H9 (cell line): ENCODE measurements at places on chromosomes 4 and X. TPM values are rescaled to one million over a fixed set of nuclear protein-coding genes. Genes with fewer than 3 reads are reported as not detected.

- no peaks in the 10 kb centered on the region for H3K27me3 ChIP-seq
- no peak for DNase-seq
- H3K27ac ChIP-seq, result no peak overlapping the region
- H3K36me3 ChIP-seq, result no peaks in the 10 kb centered on the region; the same call in 2 of the 3 replicates
Observed at GRCh38 chr4:83316459-83317165, 18.0 kb downstream of the HPSE start.

DNA sequence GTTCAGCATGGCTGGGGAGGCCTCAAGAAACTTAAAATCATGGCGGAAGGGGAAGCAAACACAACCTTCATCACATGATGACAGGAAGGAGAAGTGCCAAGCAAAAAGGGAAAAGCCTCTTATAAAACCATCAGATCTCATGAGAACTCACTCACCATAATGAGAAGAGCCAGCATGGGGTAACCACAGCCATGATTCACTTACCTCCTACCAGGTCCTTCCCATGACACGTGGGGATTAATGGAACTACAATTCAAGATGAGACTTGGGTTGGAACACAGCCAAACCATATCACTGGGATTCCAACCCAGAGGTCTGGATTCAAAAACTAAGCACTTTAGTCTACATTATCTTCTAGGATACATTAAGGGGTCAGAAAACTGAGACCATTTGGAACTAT, 609.6 kb upstream of the SPANXN1 start:
- no peak for DNase-seq
- H3K27me3 ChIP-seq, result no peaks in the 10 kb centered on the region
- H3K36me3 ChIP-seq, result peaks cover 7% of the 10 kb centered on the region; the same call in 2 of the 3 replicates
- no peak overlapping the region for H3K4me3 ChIP-seq
- H3K27ac ChIP-seq, result no peak overlapping the region
- no peaks in the 10 kb centered on the region for H3K4me1 ChIP-seq

- no peaks in the 10 kb centered on the region for H3K4me1 ChIP-seq
- no peaks in the 10 kb centered on the region for H3K36me3 ChIP-seq
- H3K4me3 ChIP-seq, result no peak overlapping the region
- peaks cover 6% of the 10 kb centered on the region; the same call in 1 of the 2 replicates for H3K27me3 ChIP-seq
Observed at GRCh38 chr4:6464842-6465588, 7.4 kb downstream of the PPP2R2C start.

DNA sequence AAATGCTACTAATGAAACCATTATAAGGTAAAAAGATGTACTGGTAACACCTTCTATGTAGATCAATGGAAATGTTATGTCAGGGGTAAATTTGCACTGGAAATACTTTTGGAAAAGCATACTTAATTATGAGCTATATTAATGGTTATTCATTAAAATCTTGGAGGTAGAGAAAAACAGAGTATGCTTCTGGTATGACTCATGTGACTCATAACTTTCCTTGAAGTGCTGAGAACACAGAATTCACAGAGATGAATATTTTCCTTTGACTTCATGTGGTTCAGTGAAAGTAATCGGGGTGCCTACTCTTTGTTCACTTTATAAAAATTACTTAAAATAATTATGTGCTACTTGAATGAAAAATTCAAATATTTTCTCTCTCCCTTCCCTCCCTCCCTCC, 254.2 kb downstream of the KCTD8 start:
- H3K27me3 ChIP-seq, result no peaks in the 10 kb centered on the region
- H3K4me3 ChIP-seq, result no peak overlapping the region
- H3K27ac ChIP-seq, result no peak overlapping the region
- DNase-seq, result no peak
- no peaks in the 10 kb centered on the region for H3K4me1 ChIP-seq

The APLN gene
- total RNA-seq, result 0.18 and 0.24 TPM in 2 replicates

DNA sequence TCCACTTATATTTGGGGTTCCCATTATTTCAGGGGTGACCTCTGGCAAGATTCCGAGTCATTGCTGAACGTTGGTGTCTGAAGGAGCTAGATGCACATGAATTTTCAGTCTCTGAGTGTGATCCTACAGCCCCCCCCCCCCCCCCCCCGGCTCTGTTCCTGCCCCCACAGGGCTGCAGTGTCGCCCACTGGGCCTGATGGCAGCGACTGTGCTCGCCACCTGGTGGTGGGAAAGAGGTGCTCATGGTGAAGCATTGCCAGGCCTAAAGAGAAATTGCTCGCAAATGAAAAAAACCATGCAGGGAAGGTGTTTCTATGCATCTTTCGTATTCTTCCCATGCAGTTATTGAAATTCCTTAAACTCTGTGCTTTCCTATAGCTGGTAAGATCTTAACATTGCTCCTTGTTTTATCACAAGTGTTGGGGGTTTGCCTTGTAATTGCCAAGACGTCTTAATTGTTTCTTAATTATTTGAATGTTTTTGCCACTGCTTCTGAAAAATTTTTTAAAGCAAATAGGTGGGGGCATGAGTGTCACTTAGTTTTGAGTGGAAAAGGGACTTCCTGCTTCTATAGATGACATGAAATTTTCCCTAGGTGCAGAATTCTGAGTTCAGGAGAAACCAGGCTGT, 63.2 kb downstream of the CLDN22 start:
- H3K27ac ChIP-seq, result no peak overlapping the region
- H3K27me3 ChIP-seq, result no peaks in the 10 kb centered on the region
- 0 out of 2 replicates have a peak, but pooled peaks cover 4% of the 10 kb centered on the region for H3K4me1 ChIP-seq

DNA sequence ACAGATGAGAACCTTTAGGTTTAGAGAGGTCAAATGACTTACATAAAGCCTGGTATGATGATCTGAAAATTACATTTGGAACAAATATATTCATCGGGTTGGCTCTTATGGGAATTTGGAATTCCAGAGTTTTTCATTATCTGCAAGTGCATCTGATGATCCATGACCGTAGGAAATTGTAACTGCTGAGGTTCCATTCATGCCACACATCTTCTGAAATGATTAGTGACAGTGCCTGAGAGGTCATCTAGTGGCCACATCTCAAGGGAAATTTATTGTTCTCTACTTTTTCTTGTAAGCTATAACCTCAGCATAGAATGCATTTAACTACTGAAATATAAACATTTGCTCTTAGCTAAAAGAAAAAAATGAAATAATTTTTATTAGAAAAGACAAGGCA, 105.8 kb upstream of the NWD2 start:
- H3K4me1 ChIP-seq, result no peaks in the 10 kb centered on the region
- no peak overlapping the region for H3K27ac ChIP-seq
- H3K4me3 ChIP-seq, result no peak overlapping the region
- no peak for DNase-seq
- H3K27me3 ChIP-seq, result no peaks in the 10 kb centered on the region

DNA sequence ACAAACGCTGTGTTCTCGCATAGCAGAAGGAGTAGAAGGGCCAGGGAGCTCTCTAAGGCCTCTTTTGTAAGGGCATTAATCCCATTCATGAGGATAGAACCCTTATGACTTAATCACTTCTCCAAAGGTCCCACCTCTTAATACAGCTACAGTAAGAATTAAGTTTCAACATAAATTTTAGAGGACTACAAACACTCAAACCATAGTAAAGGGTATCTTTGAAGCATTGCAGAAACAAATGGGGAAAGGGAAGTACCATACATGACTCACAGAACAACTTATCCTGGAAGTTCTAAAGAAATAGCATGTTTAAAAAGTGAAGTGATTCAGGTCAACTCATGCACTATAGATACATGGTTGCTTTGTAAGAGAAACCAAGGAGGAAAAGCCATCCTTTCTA, 680.8 kb downstream of the RPA4 start:
- no peak for DNase-seq
- peaks cover 3% of the 10 kb centered on the region; the same call in 1 of the 2 replicates for H3K4me1 ChIP-seq
- no peak overlapping the region for H3K4me3 ChIP-seq

The HSFX1 gene
- 0.50 and 0.55 TPM in 2 replicates for total RNA-seq

GRCh38 chr4:3530663-3531254, 1.5 kb downstream of the LRPAP1 start:
- no peaks in the 10 kb centered on the region for H3K4me1 ChIP-seq
- H3K4me3 ChIP-seq, result peak overlapping the region; percentile 99
- DNase-seq, result peak; percentile 25
- no peaks in the 10 kb centered on the region; the same call in 1 of the 2 replicates for H3K27me3 ChIP-seq
- H3K27ac ChIP-seq, result no peak overlapping the region

DNA sequence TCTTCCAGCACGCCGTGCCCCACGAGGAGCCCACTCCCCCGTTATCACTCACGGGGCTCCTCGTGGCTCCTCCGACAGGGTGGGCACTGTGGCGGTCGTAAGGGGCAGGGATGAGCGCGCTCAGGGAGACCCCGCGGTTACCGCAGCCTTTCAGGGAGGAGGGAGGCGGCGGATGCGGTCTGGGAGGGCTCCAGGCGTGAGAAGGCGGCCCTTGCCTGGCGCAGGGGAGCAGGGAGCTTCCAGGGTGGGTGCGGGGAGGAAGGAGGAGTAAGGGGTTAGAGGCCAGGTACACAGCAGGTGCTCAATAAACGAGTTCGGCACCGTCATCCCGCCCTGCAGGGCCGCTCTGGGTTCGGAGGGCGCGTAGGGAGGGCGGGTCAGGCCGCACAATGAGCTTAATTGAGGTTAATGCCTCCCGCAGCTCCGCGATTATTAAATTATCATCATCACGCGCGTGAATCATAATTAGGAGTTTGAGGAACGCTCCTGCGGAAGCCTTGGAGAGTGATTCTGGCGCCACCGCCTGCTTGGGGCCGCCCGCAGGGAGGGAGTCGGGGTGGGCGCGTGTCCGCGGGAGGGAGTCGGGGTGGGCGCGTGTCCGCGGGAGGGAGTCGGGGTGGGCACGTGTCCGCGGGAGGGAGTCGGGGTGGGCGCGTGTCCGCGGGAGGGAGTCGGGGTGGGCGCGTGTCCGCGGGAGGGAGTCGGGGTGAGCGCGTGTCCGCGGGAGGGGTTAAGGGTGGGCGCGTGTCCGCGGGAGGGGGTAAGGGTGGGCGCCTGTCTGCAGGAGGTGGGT, 7.6 kb upstream of the NKX1-1 start:
- no peaks in the 10 kb centered on the region for H3K36me3 ChIP-seq
- H3K27ac ChIP-seq, result no peak overlapping the region
- H3K4me3 ChIP-seq, result no peak overlapping the region
- H3K4me1 ChIP-seq, result no peaks in the 10 kb centered on the region
- H3K27me3 ChIP-seq, result peaks cover 24% of the 10 kb centered on the region; the same call in 1 of the 2 replicates
- peak; percentile 27 for DNase-seq

DNA sequence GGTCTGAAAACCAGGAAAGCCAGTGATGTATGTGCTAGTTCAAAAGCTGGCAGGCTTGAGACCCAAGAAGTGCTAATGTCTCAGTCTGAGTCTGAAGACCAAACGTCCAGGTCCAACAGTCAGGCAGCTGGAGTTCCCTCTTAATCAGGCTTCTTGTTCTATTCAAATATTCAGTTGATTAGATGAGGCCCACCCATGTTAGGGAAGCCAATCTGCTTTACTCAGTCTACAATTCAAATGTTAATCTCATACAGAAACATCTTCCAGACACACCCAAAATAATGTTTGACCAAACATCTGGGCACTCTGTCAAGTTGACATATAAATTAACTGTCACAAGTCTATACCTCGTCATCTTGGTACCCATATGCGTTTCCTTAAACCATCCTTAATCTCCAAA, 72.4 kb upstream of the IL2 start:
- H3K27me3 ChIP-seq, result no peaks in the 10 kb centered on the region
- no peaks in the 10 kb centered on the region for H3K36me3 ChIP-seq
- DNase-seq, result no peak
- H3K27ac ChIP-seq, result no peak overlapping the region

DNA sequence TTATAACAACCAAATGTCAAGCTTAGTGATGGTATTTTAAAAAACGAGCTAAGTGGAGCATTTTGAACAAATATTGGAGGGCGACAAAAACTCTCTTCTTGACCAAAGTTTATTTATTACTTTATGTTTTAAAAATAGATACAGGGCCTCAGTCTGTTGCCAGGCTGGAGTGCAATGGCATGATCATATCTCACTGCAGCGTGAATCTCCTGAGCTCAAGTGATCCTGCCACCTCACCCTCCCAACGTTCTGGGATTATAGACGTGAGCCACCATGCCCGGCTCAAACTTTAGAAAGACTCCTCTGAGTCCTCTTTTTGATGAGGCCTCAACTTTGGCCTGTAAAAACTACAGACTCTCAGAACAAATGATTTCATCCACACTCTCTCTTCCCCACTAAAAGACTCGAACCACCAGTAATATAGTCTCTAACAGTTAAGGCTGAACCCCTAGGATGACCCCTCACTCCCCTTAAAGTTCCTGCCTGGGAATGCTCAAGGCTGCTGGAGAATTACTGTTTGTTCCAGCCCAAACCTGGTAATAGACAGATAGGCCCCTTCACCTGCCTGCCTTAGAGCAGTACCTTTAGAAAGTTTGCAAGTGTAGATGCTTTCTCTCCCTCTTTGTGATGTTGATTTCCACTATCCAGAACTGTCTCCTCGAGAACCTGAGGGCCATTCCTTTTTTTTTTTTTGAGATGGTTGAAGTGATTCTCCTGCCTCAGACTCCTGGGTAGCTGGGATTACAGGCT, 55.3 kb upstream of the HPSE start:
- peaks cover 3% of the 10 kb centered on the region; the same call in 1 of the 2 replicates for H3K4me1 ChIP-seq
- no peak for DNase-seq
- peaks cover 2% of the 10 kb centered on the region; the same call in 1 of the 3 replicates for H3K36me3 ChIP-seq
- peaks cover 20% of the 10 kb centered on the region for H3K27me3 ChIP-seq

DNA sequence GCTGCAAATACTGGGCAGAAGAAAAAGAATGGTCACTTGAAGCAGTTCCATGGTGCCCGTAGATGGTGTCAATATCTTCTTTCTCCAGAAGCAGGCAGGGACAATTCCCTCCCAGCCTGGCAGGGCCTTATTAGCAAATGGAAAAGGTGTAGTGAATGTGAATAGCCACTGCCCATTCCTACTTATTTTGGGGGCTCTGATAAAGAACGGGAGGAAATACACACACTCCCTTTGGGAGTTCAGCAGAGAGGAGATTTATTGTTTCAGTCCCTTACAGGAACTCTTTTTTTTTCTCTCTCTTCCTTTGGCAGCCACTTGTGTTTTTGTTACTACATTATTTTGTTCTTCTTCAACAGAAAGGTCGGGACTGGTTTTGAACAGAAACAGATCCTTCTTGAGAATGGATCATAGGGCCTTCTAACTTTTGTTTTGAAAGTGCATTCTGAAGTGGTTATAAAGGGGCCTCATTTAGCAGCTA, at the start of gene EMCN:
EMCN (minus strand) TSS at position 159 of the 478 bp plus-strand sequence; CDS start at position 51, 108 bp downstream.
- no peak within 1 kb of the TSS for H3K27ac ChIP-seq
- DNase-seq, result no peak
- H3K36me3 ChIP-seq, result no peaks in the 10 kb centered on the region

DNA sequence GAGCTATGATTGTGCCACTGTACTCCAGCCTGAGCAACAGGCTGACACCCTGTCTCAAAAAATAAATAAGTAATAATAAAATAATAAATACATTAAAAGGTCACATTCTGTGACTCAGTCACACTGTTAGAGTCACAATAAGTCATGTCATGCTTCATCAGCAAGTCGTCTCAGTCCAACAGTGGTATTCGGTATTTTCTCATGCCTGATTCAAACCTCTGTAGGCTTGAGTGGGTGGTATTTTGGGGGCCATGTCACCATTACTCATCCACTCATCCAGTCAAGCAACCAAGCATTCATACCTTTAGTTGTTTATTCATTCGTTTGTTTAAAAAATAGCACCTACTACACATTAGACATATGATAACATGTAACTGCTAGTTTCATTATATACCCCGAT, 46.9 kb downstream of the SUPT20HL2 start:
- no peaks in the 10 kb centered on the region for H3K36me3 ChIP-seq
- peaks cover 3% of the 10 kb centered on the region; the same call in 1 of the 2 replicates for H3K4me1 ChIP-seq
- H3K27ac ChIP-seq, result no peak overlapping the region

The GNRHR gene
- not detected in 2 replicates for total RNA-seq

The TRPC5OS gene
- not detected in 2 replicates for total RNA-seq

- H3K4me3 ChIP-seq, result peak overlapping the region; percentile 77
- DNase-seq, result no peak
- peaks cover 8% of the 10 kb centered on the region; the same call in 1 of the 2 replicates for H3K27me3 ChIP-seq
Observed at GRCh38 chrX:374596-374995, 12.1 kb downstream of the PPP2R3B start.

GRCh38 chr4:76697129-76697803, 200.7 kb downstream of the SOWAHB start:
- peaks cover 30% of the 10 kb centered on the region for H3K4me1 ChIP-seq
- no peak for DNase-seq
- H3K4me3 ChIP-seq, result peak overlapping the region; percentile 57; the same call in 1 of the 3 replicates
- H3K27ac ChIP-seq, result no peak overlapping the region
- peaks cover 6% of the 10 kb centered on the region; the same call in 1 of the 2 replicates for H3K36me3 ChIP-seq
